Stomach (tissue), 19 donors: ENCODE measurements at places on chromosomes 2 and 18. TPM values are rescaled to one million over a fixed set of nuclear protein-coding genes. Genes with fewer than 3 reads are reported as not detected.

Gene SOX11
- 3.7 TPM for total RNA-seq

Gene UCN
- total RNA-seq: not detected

DNA sequence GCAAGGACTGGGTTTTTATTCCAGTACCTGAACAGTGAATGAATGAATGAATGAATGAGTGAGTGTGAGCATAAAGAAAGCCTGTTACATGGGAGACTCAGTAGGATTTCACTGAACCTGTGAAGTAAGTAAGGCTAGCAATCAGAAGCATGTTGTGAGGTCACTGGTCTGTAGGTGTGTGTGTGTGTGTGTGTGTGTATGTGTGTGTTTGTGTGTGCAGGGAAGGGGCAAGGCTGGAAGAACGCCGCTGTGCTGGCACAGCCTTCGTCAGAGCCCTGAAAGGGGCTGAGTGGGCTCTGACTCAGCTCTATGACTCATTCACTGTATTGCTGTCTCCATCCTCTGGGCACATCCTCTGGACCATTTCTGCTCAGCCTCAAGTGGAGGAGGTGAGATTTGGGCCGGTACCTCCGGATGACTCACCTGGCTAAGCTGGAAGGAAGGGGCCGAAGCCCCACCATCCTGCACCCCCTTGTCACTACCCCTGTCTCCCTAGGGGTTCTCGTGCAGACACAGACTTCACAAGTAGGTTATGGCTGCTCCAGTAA is 51.4 kb upstream of the MRPL33 start:
- DNase-seq: peak; percentile 51

GRCh38 chr18:39260565-39260964 is 1695.0 kb upstream of the CELF4 start:
- DNase-seq: no peak

GRCh38 chr2:172299741-172300140 is 127.6 kb upstream of the ITGA6 start:
- peak; percentile 53 for DNase-seq

GRCh38 chr2:73291461-73292315 is 1.7 kb downstream of the EGR4 start:
- no peak for DNase-seq

DNA sequence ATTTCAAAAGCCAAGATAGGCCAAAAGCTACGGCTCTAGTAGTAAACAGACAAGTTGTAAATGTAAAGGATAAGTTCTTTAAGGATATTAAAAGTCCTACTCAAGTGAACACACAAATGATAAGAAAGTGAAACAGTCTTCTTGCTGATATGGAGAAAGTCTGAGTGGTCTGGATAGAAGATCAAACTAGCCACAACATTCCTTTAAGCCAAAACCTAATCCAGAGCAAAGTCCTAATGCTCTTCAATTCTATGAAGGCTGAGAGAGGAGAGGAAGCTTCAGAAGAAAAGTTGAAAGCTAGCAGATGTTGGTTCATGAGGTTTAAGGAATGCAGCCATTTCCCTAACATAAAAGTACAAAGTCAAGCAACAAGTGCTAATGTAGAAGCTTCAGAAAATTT is 111.7 kb upstream of the ZEB2 start:
- no peak for DNase-seq

DNA sequence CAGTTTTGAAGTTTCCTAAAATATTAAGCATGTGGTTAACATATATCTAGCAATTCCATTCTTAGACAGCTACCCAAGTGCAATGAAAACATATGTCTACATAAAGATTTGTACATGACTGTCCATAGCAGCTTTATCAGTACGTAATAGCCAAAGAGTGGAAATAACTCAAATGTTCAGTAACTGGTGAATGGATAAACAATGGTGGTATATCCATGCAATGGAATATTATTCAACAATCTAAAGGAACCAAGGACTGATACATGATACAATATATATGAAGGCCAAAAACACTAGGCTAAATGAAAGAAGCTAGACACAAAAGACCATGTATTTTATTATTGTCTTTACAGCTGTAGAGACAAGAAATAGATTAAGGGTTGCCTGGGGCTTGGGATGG is 361.4 kb downstream of the ALK start:
- no peak for DNase-seq

- DNase-seq: no peak
Measured at GRCh38 chr2:55090702-55091101, 40.5 kb upstream of the RTN4 start.

GRCh38 chr18:34639687-34640086 is 70.4 kb upstream of the DTNA start:
- no peak for DNase-seq

- no peak for DNase-seq
Measured at GRCh38 chr18:75473316-75473715, 45.8 kb upstream of the SMIM21 start.

DNA sequence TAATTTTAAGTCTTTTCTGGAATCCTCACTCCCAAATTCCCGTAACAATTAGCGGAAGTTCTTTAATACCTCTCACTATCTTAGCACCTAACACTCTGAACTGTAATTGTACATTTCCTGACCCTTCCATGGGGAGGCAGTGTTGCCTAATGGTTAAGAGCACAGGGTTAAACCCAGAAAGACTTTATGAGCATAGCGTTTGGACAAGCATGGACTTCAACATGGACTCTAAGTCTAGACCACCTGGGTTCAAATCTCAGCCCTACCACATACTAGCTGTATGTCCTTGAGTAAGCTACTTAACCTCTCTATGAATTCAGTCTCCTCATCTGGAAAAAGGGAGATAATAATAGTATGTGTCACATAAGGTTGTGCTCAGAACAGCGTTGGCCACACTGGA is 13.0 kb downstream of the ANTXR1 start:
- peak; percentile 66 for DNase-seq

DNA sequence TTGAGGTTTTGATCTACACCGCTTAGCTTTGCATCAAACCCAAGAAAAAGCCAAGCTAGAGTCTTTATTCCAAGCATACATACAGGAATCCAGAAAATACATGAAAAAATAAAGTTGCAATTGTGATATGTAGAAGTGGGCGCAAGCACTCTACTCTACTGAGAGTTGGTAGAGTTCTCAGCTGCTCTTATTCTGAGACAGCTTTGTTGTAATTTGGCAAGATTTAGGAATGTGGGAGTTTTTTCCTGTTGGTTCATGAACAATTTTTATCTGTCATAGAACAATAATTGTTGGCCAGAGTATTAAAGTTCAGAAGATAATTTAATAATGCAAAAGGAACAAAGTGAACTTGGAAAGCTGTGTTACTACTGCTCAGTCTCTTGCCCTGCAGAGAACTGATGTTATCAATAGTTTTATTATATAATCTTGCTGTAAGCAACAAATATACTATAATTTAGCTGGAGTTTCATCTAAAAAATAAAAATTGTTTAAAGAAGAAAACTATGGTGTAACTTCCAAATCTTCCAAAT is 302.0 kb upstream of the RND3 start:
- DNase-seq: no peak

DNA sequence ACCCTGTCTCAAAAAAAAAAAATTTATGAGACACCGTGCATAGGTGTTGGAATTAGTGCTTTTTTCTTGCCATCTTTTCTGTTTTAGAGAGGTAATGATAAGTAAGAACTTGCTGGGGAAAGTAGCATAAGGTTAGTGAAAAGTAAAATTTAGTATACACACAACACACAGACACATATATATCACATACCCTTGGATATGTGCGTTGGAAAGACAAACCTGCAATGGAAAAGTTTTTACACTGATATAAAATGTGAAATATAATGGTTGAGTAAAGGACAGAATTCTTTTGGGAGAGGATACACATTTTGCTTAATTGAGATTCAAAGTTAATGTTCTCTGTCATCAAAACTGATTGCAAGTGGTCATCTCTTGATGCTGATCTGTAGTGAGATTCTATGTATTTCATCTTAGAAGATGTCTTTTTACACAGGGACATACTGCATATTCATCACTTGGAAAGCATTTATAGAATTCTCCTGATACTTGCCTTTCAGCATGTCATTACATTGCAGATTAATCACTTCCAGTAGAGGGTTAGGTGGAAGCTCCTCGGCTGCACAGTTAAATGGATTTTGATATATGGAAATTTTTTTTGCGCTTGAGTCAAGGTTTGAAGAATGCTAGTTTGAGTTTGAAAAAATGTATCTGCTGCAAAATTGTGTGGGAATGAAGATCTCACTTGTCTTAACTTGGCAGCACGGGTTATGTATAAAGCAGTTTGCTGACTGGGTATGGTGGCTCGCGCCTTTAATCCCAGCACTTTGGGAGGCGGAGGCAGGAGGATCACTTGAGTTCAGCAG is 13.5 kb downstream of the PPP1CB start:
- no peak for DNase-seq

- no peak for DNase-seq
Measured at GRCh38 chr2:177573120-177573519, 180.5 kb downstream of the AGPS start.
